ENCODE measurements at places on chromosomes 1 and 21.

- DNase-seq: no peak
Observed at GRCh38 chr21:14550135-14550534, 4.0 kb upstream of the SAMSN1 start.

DNA sequence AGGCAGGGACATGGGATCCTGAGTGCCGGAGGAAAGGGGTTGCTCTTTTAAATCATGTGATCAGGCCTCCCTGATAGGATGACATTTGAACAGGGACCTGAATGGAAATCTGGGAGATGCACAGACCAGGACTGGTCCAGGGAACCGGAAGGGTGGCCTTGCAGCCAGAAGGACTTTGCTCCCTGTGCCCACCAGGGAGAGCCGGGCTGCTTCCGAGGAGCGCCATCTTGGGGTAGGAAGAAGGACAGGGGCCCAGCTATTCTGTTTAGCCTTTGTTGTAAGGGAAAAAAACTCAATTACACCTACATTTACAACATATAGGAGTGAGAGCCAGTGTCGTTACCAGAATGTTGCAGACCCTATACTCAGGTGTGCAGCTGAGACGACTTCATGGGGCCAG lies 5.5 kb downstream of the KLHDC7A start:
- DNase-seq: no peak

- no peak for DNase-seq
Observed at GRCh38 chr1:17369466-17369865, 2.5 kb upstream of the PADI6 start.

DNA sequence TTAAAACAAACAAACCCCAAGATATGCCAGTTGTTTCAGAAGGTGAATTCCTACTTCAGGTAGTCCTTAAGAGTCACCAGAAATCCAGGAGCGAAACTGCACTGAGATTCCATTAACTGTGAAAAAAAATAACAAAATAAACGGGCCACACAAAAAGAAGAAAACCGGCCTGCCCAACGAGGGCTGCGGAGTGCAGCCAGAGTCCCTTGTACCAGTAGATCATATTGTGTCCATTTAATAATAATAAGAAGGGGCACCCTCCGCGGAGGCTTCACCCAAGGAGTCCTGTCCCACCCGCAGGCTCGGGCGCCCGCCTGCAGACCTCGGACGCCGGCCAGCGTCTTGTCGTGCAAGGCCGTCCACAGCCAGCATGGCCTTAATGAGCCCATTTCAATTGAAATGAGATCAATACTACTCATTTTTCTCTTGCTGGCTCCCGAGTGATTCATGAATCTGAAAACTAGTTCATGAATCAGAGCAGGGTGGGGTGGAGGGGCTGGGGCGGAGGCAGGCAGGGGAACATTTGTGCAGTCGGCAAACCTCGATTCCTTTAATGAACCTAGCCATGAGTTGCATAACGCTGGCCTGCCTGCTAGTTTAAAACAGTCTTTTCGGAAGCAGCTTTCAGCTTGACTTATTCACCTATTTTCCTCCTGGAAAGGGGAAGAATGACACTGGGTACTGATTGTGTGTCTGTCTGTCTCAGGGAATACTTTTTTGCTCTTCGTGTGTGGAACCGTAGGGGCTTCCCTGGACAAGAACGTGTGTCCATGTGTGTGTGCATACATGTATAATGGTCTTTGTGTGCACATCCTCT lies 113.1 kb upstream of the IRF2BP2 start:
- no peak for DNase-seq

- no peak for DNase-seq
Observed at GRCh38 chr1:78329475-78329874, 161.3 kb upstream of the PTGFR start.

GRCh38 chr1:5911871-5912271 lies 80.4 kb downstream of the NPHP4 start:
- DNase-seq: no peak

- peak; percentile 47 for DNase-seq
Observed at GRCh38 chr1:34786521-34787325, 5.7 kb downstream of the GJB3 start.

DNA sequence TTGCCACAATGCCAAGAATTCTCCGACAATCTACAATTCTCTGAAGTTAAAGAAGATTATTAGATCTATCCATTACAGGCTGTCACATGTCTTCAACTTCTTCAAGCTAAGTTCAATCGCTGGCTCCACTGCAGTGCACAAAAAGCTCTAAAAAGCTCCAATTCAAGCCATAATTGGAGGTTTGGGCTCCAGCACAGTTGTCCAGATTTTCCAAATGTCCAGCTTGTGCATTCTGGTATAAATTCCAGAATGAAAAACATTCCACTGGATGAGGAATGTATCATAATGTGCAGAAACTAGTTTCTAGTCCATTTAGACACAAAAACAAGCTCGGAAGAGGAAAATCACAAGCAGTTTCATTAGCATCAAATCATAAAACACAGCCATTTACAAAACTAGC lies 138.6 kb downstream of the NRIP1 start:
- DNase-seq: no peak

DNA sequence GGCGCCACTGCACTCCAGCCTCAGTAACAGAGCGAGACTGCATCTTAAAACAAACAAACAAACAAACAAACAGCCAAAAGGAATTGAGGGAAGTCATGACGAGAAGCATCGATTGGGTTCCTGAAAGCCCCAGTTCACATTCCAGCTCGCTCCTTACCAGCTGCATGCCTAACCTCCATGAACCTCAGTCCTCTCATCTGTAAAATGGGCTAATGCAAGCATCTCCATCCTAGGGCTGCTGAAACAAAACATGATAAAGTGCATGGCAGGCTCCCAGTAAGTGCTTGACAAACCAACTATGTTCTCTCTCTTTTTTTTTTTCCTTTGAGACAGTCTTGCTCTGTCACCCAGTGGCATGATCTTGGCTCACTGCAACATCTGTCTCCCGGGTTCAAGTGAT lies 79.7 kb upstream of the DISP3 start:
- no peak for DNase-seq

DNA sequence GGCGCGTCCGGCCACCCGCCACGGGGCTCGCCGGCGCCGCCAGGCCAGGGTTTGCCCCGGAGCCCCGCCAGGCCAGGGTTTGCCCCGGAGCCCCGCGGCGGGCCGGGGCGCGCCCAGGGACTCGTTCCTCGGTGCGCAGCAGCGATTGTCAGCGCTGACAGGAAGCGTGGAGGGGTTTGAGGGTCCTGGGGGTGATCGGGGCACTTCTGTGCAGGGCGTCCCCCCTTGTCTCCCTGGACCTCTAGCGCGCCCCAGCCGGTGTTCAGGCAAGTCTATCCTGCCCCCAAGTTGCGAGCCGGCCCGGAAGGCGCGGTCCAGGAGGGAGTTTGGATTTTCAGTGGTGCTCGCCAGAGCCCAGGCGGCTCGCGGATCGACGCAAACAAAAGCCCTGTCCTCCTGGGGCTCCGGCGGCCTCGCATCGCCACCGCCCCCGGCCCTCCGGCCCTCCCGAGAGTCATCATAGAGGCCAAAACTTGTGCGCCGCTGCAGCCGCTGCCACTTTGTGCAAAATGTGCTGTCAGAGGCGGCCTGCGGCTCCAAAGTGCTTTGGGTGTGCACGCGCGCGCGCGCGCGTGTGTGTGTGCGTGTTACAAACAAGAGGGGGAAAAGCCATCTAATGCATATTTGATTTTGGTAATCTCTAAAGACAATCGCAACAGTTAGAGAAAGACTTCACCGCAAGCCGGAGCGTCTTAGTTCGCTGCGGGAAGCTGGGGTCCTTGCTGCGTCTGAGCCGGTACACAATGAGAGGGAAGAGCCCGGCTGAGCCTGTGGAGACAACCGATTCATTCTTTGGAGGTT lies 1.0 kb downstream of the ROR1 start:
- no peak for DNase-seq

- no peak for DNase-seq
Observed at GRCh38 chr1:30679976-30680305, 43.4 kb downstream of the MATN1 start.

GRCh38 chr1:230592848-230593414 lies 49.4 kb upstream of the COG2 start:
- no peak for DNase-seq

DNA sequence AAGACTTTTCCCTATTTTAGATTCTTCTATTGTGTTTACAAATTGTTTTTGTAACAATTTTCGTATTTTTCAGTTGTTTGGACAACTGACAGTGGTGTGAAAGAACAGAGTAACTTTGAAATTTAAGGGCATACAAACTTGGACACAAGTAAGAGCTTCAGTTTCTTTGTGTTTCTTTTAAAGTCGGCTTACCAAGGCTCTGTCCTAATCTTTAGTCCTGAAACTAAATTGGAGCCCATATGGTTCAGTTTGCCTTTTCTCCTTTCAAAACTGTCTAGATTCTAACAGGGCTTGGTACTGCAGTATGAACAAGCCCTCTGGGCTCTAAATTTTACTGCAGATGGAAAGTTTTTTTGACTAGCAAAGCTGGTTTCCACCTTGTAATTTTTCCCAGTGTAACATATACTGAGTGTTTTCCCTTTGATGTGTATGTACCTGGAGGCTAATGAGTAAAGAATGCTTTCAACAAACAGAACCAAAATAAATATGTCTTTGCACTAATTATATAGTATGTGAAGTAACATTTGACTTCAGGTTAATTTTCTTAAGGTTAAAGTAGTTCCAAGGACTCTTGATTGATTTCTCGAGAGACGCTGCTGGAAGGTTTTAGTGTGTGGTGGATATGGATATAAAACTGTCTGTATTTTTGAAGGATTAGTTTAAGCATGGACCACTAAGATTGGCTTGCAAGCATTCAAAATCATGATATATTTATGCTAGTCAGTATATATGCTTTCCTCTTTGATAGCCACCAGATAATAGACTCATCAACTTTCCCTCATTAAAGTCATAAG lies 4.1 kb downstream of the SNX27 start:
- no peak for DNase-seq

DNA sequence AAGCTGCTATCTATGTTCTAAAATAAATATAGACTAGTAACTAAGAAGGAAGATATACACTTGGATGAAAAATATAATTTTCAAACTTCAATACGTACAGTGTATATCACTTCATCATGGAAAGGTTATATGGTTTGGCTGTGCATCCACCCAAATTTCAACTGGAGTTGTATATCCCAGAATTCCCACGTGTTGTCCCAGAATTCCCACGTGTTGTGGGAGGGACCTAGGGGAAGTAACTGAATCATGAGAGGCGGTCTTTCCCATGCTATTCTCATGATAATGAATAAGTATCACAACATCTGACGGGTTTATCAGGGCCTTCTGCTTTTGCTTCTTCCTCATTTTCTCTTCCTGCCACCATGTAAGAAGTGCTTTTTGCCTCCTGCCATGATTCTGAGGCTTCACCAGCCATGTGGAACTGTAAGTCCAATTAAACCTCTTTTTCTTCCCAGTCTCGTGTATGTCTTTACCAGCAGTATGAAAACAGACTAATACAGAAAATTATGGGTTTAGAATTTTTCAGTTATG lies 10.7 kb downstream of the NEGR1 start:
- no peak for DNase-seq

- no peak for DNase-seq
Observed at GRCh38 chr1:51600965-51601364, 15.9 kb upstream of the OSBPL9 start.

DNA sequence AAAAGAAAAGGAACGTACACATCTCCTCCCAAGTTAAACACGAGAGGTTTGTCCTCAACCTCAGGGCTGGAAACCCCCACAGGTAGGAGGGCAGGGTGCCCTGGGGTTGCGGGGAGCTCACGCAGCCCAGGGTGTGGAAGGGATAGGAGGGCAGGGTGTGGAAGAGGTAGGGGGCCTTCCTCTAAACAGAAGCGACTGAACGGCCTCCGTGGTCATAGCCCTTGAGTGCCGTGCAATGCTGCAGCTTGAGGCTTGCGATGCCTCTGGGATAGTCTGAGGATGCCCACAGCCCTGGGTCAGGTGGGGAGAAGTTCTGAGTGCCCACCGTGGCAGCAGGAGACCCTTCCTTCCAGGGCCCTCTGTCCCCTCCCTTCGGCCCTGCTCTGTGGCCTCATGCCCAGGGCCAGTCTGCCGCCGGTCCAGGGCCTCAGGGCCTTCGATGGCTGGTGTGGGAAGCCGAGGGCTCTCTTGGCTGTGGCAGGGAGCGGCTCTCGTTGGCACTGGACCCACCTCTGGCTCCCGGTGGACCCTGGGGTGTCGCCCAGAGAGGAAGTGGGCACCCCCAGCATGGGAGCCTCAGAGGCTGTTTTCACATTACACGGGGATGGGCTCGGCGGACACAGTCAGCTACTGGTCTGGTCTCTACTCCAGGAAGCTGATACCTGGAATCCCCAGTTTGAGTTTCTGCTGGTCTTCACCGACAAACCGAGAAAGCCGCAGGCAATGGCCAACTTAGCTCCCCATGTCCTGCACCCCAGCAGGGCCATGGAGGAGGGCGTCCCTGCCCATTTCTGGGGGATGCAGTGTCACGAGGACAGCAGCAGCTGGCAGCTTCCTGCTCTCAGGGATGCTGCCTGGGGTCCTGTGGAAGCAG lies 6.4 kb upstream of the CDK11B start:
- no peak for DNase-seq

DNA sequence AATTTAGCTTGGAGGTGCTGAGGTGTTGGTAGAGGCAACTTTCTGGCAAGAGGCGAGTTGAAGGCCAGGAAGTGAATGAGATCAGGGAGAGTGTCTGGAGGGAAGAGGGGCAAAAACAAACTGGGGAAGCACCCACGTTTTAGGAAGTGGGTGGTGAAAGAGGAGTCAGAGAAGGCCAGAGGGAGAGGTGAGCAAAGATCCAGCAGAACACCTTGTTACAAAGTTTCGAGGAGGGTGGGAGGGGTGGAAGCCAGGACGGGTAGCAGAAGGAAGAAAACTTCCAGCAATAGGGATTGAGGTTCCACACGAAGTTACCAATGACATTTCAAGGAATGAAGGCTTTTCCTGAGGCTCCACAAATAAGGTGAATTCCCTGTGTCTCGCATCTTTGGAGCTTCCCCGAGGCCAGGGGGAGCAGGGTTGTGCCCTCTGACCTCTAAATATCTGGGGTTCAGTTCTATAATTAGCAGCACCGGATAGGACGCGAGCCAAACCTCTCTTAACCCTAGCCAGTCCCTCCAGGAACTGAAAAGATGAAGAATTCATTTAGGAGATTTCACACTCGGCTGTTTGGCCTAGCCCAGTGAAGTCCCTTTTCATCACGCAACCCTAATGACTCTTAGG lies 578 bp upstream of the SESN2 start:
- no peak for DNase-seq

- no peak for DNase-seq
Observed at GRCh38 chr1:234484218-234484617, 5.2 kb upstream of the TARBP1 start.

DNA sequence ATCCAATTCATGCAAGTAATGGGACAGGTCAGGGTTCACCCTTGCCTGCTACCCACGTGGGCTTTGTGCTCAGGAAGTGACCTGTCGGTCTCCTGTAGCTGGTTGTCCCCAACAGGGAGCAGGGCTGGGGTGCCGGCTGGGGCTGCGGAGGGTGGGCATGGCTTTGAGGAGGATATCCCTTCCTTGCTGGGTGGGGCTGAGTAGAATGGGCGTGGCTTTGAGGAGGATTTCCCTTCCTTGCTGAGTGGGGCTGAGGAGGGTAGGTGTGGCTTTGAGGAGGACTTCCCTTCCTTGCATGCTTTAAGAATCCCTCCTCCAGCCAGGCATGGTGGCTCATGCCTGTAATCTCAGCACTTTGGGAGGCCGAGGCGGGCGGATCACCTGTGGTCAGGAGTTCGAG lies 151.3 kb downstream of the CLIC6 start:
- no peak for DNase-seq

GRCh38 chr1:211632808-211633523 lies 42.5 kb downstream of the NEK2 start:
- no peak for DNase-seq
